CD8-positive, alpha-beta T cell (primary cell): ENCODE measurements at places on chromosomes 12 and 14. TPM values are rescaled to one million over a fixed set of nuclear protein-coding genes. Genes with fewer than 3 reads are reported as not detected.

DNA sequence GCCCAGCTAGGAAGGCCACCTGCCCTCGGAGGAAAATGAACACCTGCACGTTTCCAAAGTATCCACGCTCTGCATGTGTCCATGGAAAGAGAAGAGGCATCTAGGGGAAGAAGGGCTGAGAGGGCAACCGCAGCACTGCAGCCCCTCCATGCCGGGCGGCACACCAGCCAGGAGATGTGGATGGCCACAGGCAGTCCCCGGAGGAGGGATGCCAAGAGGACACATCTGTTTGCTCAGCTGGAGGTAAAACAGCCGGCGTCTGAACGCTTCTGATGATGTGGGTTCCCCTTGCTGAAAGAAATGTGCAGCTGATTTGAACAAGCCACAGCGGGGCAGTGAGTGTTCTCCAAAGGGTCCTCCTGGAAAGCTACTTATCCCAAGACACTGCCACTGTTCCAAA, 34.0 kb downstream of the CHGA start:
- no peak for DNase-seq

DNA sequence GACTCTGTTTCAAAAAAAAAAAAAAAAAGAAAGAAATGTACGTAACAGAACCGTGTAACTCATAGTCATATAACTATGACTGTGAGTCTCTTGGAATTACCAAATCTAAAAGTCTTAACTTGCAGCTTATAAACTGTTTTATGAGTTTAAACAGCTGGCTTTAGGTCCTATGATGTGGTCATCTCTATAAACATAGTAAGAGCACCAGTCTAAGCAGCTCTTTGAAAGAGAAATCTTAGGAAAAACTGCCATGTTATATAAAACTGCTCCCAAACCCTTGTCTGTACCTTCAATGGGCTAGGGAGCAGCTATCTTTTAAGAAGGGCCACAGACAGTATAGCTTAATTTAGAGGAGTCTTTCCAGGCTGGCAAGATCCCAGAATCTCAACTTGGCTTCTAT, 115.5 kb upstream of the AEBP2 start:
- no peak for DNase-seq

DNA sequence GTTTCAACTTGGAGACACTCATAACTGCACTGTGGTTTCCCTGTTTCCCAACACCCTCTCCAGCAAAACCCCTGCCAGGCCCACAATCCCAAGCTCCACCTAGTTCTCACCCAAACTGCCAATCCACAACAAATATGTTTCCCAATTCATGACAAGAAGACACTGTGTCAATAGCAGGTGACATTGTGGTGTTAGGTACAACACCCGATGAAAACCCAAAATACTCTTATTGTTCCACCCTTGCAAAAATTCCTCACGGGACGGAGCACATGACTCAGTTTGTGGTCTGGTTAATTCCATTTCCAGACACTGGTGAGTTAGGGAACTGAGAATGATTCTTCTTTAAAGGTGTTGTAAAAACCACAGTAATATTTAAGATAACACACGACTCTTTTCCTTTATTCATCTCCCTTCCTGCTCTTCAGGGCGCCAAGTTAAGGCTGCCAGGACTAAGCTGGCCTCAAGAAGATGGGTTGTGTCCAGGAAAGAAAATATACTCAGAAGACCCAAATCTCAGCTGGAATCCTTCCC, 735.5 kb downstream of the MED13L start:
- DNase-seq, result no peak

- no peak for DNase-seq
These were observed 13.8 kb downstream of the NGDN start for GRCh38 chr14:23483236-23483854.

DNA sequence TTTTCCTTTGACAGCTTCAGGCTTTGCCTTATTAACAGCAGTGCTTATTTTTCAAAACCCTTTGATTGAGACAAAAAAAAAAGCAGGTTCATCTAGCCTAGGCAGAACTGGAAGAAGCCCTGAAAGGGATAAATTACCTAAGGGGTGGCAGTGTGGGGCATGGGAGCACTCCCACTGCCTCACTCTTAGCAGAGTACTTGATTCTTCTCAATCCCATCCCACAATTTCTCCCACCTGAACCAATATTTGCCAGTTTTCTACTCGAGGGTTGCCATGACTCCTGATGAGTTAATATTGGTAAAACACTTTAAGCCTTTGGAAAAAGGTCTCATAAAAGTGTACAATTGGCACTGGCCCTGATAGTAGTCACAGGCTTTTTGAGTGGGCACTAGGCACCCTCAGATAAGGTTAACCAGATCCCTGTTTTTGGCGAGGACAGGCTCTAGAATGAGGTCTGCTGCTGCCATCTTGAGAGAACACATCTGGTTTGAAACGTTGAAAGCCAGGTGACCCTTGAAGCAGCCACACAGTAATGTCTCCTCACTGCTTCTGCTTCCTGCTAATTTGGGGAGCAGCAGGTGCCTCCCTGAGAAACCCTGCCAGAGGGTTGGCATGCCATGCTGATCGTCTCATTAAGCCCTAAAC, 320.0 kb downstream of the RAD51B start:
- DNase-seq, result no peak

DNA sequence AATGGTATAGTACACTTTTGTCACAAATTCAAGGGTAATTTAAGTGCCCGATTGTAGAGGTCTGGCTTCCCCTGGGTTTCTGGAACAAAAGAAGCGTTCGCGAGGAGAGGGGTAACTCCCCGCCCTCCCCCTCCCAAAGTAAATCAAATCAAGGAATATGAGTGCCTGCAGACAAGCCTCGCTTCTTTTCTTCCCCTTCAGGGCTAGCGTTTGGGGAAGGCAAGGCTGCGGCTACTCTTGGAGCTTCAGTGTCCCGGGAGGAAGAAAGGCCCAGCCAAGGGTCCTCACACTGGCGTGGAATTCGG, 456 bp upstream of the TMPO start:
- DNase-seq, result no peak

The MMP19 gene
- not detected for total RNA-seq

The HOXC4 gene
- total RNA-seq, result 0.54 TPM
